ENCODE measurements at places on chromosomes 4 and X.

GRCh38 chr4:48290146-48290772, 20.6 kb upstream of the TEC start:
- no peak for DNase-seq

GRCh38 chr4:100953616-100954015, 393.7 kb downstream of the PPP3CA start:
- DNase-seq: no peak

DNA sequence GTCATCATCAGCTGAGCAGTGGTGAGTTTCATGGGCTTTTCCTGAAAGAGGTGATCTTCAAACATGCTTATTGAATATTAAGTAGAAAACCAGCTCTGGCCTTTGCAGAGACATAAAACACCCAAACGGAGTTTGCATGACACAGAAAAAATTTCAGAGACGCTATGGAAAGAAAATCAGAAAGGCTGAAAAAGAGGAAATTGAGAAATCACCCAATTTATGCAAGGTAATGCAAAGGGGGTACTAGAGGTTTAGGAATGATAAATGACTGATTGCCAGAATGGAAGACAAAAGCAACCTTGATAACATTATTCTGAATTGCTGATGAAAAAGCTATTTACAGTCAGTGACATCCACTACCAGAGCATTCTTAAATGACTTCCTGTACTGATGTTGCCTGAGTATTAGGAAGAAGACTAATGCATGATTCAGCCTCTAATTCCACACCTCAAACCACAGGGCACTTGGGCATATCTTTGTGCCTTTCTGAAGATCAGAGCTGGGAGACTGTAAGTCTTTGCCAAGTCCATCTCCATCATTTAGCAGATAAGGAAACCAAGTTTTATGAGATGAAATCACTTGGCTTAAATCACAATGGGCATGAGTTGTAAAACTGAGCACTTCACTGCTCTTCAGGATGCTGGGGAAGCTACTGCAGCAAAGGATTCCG, 565.7 kb downstream of the PPARGC1A start:
- no peak for DNase-seq

GRCh38 chr4:106264331-106264728, 51.7 kb downstream of the TBCK start:
- DNase-seq: no peak

DNA sequence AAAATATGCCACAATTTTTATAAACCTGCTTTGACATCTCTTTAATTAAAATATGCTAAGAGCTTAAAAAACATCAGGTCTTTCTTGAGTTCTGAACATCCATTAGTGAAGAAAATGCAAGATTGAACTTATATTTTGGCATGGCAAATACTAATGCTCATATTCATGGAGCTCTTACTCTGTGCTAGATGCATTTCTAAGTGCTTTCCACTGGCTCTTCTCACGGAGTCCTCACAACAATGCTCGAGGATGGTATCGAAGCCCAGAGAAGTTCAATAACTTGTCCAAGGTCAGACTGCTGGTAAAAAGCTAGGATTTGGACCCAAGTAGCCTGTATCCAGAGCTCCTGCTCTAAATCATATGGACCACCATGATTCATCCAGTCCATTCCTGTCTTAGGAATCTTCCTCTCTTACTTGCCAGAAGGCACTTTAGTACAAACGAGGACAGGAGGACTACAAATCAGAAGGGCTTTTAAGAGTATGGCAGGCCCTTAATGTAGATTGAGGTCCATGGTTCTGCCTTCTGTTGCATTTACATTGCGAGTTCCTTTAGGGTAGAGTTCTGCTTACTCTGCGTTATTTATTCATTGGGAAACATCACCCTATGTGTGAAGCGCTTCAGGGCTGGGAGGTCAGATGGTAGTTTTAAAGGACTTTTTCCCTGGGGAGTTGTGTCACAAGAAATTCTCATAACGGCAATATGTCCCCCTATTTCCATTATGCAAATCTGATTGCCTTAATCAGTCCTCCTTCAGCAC, 199.2 kb downstream of the RASL11B start:
- no peak for DNase-seq

DNA sequence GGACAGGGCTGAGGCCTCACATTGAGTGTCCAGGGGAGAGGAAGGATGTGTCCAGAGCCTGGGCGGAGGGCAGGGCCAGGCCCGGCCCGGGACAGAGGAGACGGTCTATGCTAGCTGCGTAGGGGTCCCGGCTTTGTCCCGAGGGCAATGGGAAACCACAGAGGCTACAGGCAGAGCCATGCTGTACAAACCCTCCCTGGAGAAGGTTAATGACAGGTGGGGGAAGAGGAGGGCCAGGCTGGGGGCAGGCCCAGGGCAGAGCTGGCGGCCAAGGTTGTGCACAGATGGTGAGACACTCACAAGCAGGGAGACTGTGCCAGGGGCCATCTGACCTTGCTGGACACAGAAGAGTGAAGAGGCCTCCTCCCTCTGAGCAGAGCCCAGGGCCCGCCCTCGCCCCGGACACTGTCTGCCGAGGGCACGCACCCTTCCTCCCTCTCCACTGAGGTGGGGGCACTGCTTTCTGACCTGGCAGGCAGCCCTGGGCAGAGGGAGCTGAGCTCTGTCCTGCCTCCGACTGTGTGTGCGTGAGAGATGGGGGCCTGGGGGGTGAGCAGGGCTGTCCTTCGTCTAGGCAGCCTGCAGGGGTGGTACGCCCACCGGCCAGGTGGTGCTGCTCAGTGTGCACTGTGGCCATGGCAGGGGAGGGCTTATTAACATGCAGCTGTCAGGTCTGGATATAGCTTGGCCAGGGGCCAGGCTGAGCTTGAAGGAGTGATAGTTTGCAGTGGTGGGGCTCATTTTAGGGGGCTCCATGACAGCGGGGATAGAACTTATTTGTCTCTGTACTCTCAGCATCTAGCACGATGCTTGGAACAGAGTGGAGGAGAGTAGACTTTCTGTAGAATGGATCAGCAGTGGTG, 75.7 kb upstream of the LRPAP1 start:
- no peak for DNase-seq

- no peak for DNase-seq
Observed at GRCh38 chr4:27081675-27082586, 221.3 kb downstream of the STIM2 start.

GRCh38 chr4:72902354-72902753, 167.2 kb downstream of the COX18 start:
- no peak for DNase-seq

DNA sequence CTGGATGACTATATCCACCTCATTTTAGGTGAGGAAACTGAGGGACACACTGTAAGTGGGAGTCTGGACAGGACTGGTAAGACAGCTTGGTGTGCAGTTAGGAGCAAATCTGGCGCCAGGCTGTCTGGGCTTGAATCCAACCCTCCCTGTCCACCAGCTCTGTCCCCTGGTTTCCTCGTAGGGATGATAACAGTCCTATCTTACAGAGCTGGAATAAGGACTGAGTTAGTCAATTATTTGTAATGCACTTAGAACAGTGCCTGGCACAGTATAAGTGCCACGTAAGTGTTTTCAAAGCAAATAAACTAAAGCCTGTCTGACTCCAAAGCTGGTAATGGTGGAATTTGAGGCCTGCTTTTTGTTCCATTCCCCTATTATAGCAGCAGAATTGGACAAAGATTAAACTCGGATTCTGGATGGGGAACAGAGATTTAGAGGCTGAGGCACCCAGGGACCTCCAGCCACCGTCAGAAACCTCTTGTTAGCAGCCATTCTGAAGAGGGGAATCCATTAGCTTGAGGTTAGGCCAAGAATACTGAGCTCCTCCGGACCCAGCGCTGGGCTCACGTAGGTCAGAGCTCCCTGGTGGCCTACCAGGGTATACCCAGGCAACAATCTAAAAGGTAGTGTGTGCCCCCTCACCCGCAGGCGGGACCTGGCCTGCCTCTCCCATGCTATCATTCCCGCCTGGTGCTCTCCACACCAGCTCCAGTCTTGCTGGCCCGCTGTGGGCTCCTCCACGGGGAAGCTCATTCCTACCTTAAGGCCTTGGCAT, 102.1 kb downstream of the UCHL1 start:
- no peak for DNase-seq

DNA sequence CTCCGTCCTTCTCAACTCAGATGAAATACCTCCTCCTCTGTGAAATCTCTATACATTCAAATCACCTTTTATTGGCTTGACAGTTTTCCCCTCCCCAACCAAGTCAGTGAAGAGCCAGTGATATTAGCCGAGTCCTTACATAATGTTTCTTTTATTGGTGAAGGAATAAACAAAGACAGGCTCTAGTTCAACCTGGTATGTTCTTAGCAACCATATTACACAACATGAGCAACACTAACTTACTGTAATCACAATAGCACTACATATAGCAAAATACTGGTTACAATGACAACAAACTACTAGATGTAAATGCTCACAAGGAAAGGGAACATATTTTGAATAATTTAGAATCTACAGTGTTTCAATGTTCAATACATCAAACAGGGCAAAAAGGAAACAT, 19.9 kb downstream of the DHX15 start:
- no peak for DNase-seq

GRCh38 chrX:71652405-71652804, 14.9 kb upstream of the LOC101059915 start:
- no peak for DNase-seq

Data from stimulated activated CD8-positive, alpha-beta memory T cell treated with anti-CD3 and anti-CD28 coated beads, Interleukin-15, amount 100 ng/mL, for 24 hours (primary cell).